Muscle of back (tissue), 13 donors: ENCODE measurements at places on chromosomes 7 and 10.

DNA sequence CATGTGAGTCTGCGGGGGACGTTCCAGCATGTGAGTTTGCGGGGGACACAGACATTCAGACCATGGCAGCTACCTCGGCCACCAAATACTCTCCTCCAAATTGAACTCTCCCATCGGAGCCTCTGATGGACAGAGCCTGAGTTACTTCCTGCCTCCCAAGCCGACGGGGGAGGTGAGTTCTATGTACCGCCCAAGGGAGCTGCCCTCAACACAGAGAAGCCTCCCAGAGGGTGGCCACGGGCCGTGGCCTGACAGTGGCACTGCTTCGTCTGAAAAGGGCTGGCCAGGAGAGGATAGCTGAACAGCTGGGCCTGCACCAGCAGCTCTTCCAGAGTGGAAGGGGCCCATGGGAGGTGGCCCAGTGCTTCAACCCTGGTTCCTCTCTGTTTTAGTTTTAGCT lies 274.5 kb upstream of the PPP2R2D start:
- no peak for DNase-seq

DNA sequence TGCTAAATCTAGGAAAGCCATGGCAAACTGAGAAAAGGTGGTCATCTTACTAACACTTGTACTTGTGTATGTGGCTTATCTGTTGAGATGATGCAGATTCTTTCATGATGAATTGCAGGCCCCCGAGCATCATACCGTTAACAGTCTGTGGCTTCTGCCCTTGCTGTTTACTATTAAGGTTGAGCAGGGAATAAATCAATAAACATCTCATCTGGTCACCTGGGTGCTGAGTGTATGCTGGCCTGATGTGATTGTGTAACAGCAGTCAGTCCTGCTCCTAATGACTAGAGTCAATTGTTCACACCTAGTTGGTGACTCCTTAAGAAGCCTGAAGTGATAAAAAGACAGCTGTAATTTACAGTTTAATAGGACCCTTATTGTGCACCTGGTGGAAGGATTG lies 8.3 kb upstream of the GNAT3 start:
- no peak for DNase-seq

DNA sequence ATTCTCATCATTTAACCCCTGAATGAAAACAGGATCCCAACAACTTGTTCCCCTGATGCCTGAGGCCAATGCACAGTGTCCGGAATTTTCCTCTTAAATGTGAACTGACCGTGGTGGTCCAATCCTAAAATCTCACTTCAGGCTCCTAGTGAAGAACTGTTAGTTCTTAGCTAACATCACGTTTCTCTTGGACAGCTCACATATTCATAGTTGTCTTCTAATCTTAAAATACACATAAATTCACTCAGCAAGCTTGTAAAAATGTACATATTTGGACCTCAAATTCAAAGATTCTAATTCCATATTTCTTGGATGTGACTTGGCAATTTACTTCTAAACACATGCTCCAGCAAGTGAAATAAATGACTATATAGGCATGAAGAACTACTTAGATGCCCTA lies 297.2 kb downstream of the PCDH15 start:
- no peak for DNase-seq

- DNase-seq = no peak
Measured at GRCh38 chr10:99487125-99487807, 45.5 kb upstream of the NKX2-3 start.

DNA sequence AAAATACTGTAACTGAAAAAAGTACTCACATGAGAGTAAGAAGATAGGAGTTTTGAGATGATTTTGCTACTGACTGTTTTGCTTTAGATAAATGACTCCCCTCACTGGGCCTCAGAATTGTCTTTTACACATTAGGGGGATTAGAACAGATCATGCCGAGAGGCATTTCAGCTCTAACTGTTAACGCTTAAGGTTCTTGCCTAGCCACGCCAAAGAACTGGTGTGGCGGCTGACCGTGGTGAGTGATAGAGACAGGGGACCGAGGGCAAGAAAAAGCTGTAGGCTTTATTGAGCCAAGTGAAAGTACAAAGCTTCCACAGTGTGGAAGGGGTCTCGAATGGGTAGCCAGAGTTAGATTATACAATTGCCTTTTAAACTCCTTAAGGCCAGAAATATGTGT lies 368.5 kb upstream of the MYO3A start:
- no peak for DNase-seq

GRCh38 chr7:832167-832967 lies at the start of gene SUN1:
SUN1 (plus strand) TSS chr7:832476; CDS start chr7:832525, 49 bp downstream.
- peak; percentile 70 for DNase-seq

GRCh38 chr10:49761789-49762565 lies at the start of gene OGDHL:
OGDHL (minus strand) TSS chr10:49762323; CDS start chr10:49758592, 3,731 bp downstream.
- DNase-seq = peak; percentile 35

GRCh38 chr7:78095549-78095948 lies 297.0 kb downstream of the PHTF2 start:
- DNase-seq = no peak

GRCh38 chr7:96380111-96380512 lies 58.2 kb upstream of the SLC25A13 start:
- DNase-seq = no peak

DNA sequence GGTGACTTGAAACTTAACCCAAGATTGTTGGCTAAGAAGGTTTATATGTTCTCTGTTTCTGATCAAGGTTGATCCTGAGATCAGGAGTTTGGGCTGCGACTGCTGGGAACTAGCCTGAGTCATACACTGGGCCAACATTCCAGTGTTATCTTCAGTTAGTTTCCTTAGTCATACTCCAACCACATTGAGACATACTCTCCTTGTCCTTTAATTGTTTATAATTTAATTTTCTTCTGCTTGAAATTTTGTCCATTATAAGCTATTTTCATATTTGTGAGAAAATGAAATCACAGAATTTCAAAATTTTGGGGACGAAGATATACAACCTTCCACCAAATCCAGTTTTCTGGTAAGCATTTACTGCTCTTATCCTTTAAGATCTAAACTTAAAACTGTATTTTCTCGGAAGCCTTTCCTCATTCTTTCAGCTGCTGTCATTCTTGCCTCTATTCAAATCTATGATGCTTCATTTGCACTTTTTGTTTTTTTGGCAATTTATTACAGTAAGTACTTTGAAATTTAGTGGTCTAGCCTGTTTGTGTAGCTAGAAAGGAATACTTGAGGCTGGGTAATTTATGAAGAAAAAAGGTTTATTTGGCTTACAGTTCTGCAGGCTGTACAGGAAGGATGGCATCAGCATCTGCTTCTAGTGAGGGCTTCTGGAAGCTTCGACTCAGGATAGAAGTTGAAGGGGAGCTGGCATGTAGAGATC lies 63.4 kb upstream of the POT1 start:
- DNase-seq = peak; percentile 6

DNA sequence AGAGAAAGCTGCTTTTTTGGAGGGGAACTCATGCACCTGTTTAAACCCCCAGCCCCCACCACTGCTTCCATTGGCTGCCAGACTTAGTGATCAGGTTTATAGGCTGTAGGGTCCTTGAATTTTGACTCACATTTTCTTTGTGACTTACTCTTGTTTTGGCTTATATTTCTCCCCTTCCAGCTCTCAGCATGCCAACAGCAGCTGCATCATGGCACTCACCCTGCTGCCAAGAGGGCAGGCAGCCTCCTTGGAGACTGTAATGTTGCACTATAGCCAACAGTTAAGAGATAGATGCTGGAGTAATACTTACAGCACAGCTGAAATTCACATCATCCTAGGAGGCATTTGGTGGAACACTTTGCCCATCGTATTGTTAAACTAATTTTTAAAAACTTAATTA lies 98.0 kb upstream of the GLCCI1 start:
- DNase-seq = no peak

- DNase-seq = no peak
Measured at GRCh38 chr7:159137906-159138305, 6.8 kb downstream of the VIPR2 start.

GRCh38 chr10:116109481-116109880 lies 163.5 kb downstream of the GFRA1 start:
- no peak for DNase-seq

DNA sequence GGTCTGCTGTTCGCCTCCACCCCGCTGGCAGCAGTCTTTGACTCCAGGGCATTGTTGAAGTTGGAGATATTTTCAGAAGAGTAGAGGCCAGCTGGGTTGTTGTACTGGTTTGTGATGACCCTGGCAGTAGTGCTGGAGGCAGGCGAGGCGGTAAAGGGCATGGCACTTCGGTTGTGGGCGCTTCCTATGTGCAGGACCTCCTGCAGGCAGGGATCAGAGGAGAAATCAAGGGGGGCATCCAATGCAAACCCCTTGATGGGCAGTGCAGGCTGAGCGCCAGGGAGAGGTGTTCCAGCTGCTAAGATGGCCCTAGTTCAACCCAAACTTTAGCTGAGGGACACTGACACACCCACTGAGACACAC lies 27.0 kb downstream of the PDLIM1 start:
- no peak for DNase-seq

DNA sequence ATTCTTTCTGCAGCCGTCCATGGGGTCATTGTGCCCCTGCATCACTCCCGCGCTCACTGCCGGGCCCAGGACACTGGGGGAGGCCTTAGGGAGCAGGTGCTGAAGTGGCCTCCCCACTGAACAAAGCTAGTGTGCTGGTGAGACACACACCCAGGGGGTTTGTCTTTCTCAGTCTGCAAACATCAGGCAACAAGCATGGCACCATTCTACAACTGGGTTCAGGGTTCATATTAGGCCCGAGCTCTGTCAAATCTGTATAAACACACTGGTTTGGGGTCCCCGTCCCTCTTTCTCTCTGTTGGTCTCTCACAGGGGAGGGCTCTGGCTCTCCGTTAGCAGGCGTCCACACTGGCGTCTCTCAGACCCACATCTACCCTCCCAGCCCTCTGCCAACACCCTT lies 11.1 kb upstream of the PPP2R2D start:
- DNase-seq = no peak

- DNase-seq = no peak
Measured at GRCh38 chr7:46032942-46033341, 111.9 kb upstream of the IGFBP3 start.

GRCh38 chr7:22875470-22875869 lies 52.8 kb upstream of the TOMM7 start:
- DNase-seq = no peak

GRCh38 chr10:2921956-2922680 lies 145.2 kb upstream of the PFKP start:
- DNase-seq = no peak

- peak; percentile 27 for DNase-seq
Measured at GRCh38 chr7:50142425-50143017, 49.5 kb upstream of the ZPBP start.

DNA sequence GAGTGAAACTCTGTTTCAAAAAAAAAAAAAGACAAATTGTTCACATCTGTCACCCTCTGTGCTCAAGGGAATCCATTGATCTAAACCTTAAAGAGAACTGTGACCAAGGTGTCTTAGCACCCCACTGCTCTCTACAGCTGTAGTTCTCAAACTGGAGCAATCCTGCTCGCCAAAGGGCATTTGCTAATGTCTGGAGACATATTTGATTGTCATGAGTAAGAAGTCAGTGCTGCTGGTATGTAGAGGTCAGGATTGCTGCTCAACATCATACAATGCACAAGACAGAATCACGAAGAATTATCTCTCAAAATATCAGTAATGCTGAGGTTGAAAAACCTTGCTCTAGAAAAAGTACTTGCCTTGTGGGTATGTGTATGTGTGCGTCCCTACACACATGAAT lies 30.0 kb downstream of the ABLIM1 start:
- no peak for DNase-seq

GRCh38 chr7:131071786-131072504 lies 255.7 kb upstream of the MKLN1 start:
- peak; percentile 31 for DNase-seq

DNA sequence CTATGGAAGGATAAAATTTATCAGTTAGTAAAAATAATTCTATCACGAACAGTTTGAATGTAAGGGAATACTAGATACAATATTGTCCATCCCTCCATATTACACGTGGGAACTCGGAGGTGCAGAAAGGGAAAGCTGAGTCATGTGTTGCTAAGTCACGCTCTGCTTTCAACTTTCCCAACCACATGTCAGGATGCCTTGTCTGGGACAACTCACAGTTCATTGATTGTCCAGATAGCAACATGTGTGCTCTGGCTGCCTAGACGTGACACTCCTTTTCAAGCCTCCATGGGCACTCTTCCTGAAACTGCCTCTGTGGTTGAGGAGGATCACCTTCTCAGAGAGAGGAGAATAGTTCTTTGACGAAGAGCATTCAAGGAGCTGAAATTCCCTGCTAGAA lies 808.1 kb downstream of the GRID1 start:
- no peak for DNase-seq

DNA sequence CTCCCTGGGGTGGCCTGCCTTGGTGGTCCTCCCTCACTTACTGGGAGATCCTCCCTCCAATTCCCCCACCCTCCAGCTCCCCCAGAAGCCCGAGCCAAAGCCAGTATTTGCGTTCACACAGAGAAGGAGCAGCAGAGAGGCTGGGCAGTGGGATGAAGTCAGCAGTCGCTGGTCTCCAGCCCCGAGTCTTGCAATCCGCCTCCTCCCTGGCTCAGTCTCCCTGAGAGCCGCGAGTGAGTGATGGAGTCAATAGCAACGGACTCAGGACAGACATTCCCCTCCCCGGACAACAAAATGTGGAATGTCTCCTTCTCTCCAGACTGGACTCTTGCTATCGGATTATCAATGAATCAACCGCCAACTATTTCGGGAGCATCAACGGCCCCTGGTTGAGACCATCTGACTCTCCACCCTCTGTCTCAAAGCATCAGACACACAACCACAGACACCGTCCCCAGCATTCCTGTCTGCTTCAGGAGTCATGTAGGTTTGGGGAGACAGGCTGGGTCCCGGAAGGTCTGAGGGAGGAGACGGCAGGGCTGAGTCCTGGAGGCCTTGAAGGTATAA lies 178.4 kb downstream of the SH3PXD2A start:
- DNase-seq = peak; percentile 92

DNA sequence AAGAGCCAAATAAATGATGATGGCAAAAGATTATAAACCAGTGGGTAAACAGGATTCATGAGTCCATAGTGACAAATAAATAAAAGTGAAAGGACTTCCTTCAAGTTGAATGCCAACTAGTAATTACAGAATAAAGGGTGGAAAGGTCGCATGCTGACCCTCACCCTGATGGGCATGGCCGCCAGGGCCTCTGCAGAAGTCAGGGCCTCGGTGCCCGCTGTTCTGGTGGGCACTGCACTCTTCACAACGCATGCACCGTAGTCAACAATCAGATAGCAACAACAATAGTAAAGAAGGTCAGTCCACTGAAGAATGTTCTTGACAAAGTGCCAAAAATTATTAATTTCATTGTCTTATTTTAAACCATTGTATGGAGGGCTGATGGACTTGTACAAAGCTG lies 123.2 kb upstream of the LANCL2 start:
- DNase-seq = no peak

- no peak for DNase-seq
Measured at GRCh38 chr7:55073976-55074528, 55.2 kb downstream of the EGFR start.

DNA sequence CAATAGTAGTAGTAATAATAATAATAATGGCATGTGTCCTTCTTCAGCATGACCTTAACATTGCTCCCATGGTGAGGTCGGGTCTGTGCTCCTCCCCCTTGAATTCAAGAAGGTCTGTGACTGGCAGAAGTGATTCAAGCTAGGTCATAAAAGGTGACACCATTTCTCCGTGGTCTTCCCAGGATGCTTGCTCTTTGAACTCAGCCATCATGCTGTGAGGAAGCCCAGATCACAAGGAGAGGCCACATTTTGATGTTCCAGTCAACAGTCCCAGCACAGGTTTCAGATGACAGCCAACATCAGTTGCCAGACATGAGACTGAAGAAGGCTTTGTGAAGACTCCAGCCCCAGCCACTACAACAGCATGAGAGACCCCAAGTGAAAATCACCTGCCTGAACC lies 83.9 kb downstream of the SEPTIN14 start:
- no peak for DNase-seq
